ENCODE measurements at places on chromosomes 5 and 9. TPM values are rescaled to one million over a fixed set of nuclear protein-coding genes. Genes with fewer than 3 reads are reported as not detected.

SOHLH1 gene
- not detected for total RNA-seq

CDC20B gene
- not detected for total RNA-seq

TAS2R1 gene
- not detected for total RNA-seq

DNA sequence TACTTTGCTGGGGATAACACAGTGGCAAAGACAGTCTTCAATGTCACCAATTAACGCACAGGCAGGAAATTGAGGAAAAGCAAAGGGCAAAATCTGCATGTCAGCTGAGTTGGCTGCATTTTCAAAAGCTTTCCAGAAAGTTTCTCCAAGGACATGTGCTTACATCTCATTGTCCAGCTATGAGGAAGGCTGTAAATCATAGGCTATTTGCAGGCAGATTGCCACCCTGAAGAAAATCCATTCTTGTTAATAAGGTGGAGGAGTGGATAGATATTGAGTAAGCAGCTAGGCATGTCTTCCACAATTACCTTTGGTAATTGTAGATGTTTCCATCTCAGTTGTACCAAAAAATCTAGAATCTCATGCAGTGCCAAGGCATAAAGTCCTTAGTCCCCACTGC is 278.0 kb upstream of the NUDT12 start:
- H3K27me3 ChIP-seq, result no peaks in the 10 kb centered on the region
- DNase-seq, result no peak
- H3K4me1 ChIP-seq, result no peaks in the 10 kb centered on the region
- no peak overlapping the region for H3K27ac ChIP-seq
- no peaks in the 10 kb centered on the region for H3K36me3 ChIP-seq
- no peak overlapping the region for H3K4me3 ChIP-seq

DNA sequence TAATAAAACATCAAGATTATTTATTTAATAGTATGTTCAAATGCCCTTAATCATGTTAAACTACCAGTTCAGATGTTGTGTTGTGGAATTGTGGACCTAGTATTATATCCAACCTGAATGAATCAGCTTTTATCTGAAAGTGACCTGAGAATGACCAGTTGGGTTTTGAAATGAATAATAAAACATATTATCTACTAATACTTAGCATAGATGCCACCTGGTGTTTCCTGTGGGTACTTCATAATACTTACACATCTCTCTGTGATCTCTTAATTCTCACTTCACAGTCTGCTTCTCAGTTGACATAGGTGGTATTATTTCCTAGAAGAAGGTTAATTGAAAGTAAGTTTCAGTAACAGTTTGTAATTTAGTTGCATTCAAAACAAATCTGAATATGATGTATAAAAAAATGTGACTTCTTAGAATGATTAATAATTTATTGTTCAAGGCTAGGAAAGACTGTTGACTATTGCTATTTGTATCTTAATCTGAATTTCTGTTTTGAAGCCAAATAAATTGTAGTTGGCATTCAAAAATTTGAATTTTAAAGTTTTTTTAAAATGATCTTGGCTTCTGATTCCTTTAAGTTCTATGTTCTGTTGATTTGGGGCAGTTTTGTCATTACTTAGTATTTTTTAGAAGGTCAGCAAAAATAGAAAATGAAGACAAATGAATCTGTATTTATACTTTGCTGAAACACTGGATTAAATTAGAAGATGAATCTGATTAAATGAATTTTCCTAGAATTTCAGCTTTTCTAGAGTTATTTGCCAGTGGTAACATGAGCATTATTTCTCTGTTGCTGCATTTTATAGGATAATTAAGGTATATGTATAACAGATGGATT is 48.2 kb downstream of the KIF2A start:
- no peak overlapping the region for H3K4me3 ChIP-seq
- no peak for DNase-seq
- H3K4me1 ChIP-seq, result no peaks in the 10 kb centered on the region

- peaks cover 3% of the 10 kb centered on the region for H3K4me1 ChIP-seq
- no peak overlapping the region for H3K4me3 ChIP-seq
- H3K27me3 ChIP-seq, result no peaks in the 10 kb centered on the region
- no peak overlapping the region for H3K27ac ChIP-seq
These were observed 25.2 kb downstream of the CCL28 start for GRCh38 chr5:43386960-43387362.

DNA sequence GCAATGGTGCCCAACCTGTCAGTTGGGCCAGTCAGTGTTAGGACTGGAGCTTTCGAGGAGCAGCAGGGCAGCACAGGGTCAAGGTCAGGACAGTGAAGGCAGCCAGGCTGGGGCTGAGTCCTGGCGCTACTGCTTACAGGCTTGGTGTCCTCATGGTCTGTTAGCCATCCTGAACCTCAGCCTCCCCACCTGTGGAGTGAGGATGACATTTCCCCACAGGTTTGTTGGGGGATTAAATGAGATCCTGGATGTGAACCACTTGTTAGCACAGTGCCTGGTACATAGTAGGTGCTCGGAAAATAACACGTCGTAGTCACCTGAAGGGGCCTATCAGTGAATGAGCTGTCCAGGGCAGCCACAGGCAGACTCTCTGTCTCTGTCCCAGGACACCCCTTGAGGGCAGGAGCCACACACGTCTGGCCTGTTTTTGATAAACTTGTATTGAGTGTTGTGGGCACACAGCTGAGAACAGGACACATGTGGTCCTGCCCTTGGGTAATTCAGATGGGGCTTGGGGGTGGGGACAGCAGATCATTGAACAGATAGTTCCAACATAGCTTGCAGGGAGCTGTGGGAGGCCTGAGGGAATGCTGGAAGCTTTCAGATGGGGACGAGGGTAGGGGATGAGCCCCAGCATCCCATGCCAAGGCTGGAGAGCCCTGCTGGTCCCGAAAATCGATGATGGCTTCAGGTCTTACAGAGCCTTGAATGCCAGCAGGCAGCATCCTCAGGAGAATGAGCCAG is 69.3 kb downstream of the AMBP start:
- DNase-seq, result no peak
- no peaks in the 10 kb centered on the region for H3K27me3 ChIP-seq
- no peaks in the 10 kb centered on the region for H3K4me1 ChIP-seq
- H3K4me3 ChIP-seq, result no peak overlapping the region
- H3K27ac ChIP-seq, result no peak overlapping the region

DNA sequence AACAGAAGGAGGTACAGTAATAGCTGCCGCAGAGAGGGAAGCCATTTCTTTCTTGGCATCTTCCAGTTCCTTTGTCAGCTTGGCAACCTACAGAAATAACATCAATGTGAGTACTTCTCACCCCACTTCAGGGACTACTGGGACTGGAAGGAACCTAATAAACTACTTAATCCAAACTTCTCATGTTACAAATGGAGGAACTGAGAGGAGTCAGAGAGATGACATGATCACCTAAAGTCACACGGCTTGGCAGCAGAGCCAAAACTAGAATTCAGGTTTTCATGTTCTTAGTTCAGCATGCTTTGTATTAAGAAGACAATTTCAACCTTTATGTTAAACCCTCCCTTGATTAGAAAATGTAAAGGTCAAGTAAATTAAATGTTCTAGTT is 44.7 kb downstream of the DIAPH1 start:
- H3K4me3 ChIP-seq, result no peak overlapping the region
- no peaks in the 10 kb centered on the region for H3K4me1 ChIP-seq
- H3K27ac ChIP-seq, result no peak overlapping the region
- H3K36me3 ChIP-seq, result peaks cover 97% of the 10 kb centered on the region

DNA sequence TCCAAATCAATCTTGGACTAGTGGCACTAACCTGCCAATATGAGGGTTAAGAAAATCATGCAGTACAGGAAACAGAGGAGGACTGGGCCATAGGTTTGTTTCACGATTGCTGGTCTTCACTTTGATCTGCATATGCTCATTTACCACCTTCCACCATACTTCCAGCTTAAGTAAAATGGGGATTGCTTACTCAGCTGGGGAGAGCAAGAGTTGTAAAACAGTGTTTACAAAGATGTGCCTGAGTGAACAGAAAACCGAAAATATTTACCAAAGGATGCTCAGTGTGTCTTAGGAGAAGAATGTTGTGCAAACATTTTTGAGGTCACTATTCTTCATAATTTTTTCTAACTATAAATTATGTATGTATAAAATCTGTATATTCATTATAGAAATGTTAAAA is 65.1 kb upstream of the DNAH5 start:
- H3K4me3 ChIP-seq, result no peak overlapping the region
- no peaks in the 10 kb centered on the region for H3K27me3 ChIP-seq
- DNase-seq, result no peak
- peaks cover 7% of the 10 kb centered on the region for H3K4me1 ChIP-seq

DNA sequence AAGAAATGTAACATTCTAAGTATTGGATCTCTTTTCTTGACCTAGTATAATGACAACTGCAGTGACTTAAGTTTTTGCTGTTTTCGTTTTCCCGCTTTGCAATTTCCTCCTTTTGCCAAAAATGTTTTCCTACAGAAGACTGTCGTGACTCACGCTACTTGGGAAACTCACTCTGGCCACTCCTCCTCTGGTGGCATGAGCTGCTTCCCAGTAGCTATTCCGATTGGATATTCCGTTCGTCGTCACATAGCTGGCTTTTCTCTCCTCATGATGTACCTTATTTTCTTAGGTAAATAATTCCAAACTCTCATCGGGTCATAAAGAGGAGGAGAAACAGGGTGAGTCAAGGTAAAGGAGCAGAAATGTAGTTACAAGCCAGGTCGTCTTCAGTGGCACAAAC is 64.9 kb downstream of the GOLPH3 start:
- no peak overlapping the region for H3K27ac ChIP-seq
- H3K36me3 ChIP-seq, result peaks cover 64% of the 10 kb centered on the region
- no peaks in the 10 kb centered on the region for H3K4me1 ChIP-seq
- DNase-seq, result no peak
- no peaks in the 10 kb centered on the region for H3K27me3 ChIP-seq

- peaks cover 14% of the 10 kb centered on the region for H3K4me1 ChIP-seq
- no peak for DNase-seq
- no peaks in the 10 kb centered on the region for H3K36me3 ChIP-seq
These were observed 42.4 kb downstream of the PAX5 start for GRCh38 chr9:36991516-36992134.

DNA sequence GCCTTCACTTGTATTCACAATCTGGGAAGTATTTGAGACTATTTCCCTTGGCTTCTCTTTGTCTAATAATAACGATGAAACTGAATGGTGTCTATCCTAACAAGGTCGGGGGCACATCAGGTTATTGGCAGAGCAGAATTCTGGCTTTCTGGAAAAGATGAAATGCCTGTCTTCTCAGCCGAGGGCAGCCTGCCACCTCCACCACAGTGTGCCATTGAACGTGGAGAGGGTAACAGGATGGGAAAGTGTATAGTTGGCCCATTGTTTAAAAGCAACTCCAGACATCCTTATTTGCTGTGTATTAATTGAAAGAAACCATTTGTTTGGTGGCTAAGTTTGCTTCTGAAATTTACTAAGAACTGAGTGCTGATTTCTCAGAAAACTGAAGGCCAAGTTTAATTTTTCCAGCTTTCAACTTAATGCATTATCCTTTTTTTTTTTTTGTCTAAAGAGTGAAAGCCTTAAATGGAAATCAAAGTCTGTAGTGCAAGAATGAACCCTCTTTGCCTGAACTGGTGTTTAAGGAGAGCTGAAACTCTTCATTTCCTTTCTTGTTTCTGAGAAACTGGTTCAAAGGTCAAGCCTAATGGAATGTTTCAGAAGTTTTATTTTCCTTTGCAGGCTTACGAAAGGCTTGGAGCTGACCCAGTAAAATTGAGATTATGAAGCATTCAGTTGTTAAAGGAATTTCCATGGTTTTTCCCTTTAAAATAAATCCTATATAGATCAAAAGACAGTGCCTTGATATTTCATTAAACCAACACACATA is 563.7 kb upstream of the DAP start:
- no peak for DNase-seq
- no peaks in the 10 kb centered on the region for H3K27me3 ChIP-seq
- no peak overlapping the region for H3K27ac ChIP-seq
- H3K4me1 ChIP-seq, result no peaks in the 10 kb centered on the region
- no peaks in the 10 kb centered on the region for H3K36me3 ChIP-seq
- H3K4me3 ChIP-seq, result no peak overlapping the region

DNA sequence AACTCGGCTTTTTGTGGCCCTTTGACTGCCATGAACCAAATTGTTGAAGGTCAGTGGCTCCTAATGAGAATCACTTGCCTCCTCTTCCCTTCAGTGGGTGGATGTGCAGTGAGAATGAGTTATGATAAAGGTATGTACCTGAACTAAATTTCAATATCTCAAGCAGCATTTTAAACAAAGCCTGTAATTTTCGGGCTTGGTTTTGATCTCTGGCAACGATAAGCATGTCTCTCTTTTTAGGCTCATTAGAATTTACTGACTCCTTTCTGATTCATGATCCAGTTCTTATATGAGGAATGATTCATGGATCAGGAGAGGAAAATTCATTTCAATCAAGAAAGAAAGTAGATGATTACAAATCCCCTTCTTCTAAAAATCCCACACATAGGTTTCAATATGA is 305.5 kb downstream of the ARRDC3 start:
- no peak overlapping the region for H3K4me3 ChIP-seq
- no peaks in the 10 kb centered on the region for H3K27me3 ChIP-seq
- DNase-seq, result no peak
- H3K4me1 ChIP-seq, result no peaks in the 10 kb centered on the region
- H3K27ac ChIP-seq, result no peak overlapping the region
